ENCODE measurements at places on chromosomes 2 and 18. TPM values are rescaled to one million over a fixed set of nuclear protein-coding genes. Genes with fewer than 3 reads are reported as not detected.

Gene RAMP1
- total RNA-seq: 17.6 TPM

Gene IL36RN
- total RNA-seq: not detected

Gene INHA
- total RNA-seq: not detected

Gene KCTD18
- total RNA-seq: 14.2 TPM

Gene TBR1
- total RNA-seq: not detected

Gene ALK
- total RNA-seq: not detected

Gene CROCC2
- not detected for total RNA-seq

Gene ZCCHC2
- total RNA-seq: 52.8 TPM

Gene PID1
- not detected for total RNA-seq

Gene GKN2
- total RNA-seq: not detected

Gene ARHGEF4
- 0.07 TPM for total RNA-seq

Gene AQP12A
- not detected for total RNA-seq

Gene CCDC102B
- 1.1 TPM for total RNA-seq

Gene ATOH8
- not detected for total RNA-seq

Gene GREB1L
- not detected for total RNA-seq

Gene RAPGEF4
- total RNA-seq: 0.37 TPM

Gene ANKRD30BL
- not detected for total RNA-seq

Gene BCL11A
- not detected for total RNA-seq

Gene PLA2R1
- total RNA-seq: not detected

Gene NPHP1
- 0.21 TPM for total RNA-seq

Gene KIAA2012
- total RNA-seq: not detected

Gene SLC39A10
- 33.4 TPM for total RNA-seq

Gene TUBB6
- 40.2 TPM for total RNA-seq

Gene SERPINB4
- total RNA-seq: not detected

Gene TRABD2A
- total RNA-seq: 56.3 TPM

Gene CHPF
- 38.3 TPM for total RNA-seq

Gene MEIS1
- not detected for total RNA-seq

Gene MROH2A
- total RNA-seq: not detected

Gene INPP5D
- 43.6 TPM for total RNA-seq

Gene C18orf54
- total RNA-seq: 10.9 TPM

Gene SLC9A4
- 0.07 TPM for total RNA-seq

Gene ERFE
- 0.24 TPM for total RNA-seq

Gene C1QL2
- total RNA-seq: not detected

Gene NRP2
- 64.4 TPM for total RNA-seq
